SJCRH30 (cell line): ENCODE measurements at places on chromosomes 16 and 17. TPM values are rescaled to one million over a fixed set of nuclear protein-coding genes. Genes with fewer than 3 reads are reported as not detected.

DNA sequence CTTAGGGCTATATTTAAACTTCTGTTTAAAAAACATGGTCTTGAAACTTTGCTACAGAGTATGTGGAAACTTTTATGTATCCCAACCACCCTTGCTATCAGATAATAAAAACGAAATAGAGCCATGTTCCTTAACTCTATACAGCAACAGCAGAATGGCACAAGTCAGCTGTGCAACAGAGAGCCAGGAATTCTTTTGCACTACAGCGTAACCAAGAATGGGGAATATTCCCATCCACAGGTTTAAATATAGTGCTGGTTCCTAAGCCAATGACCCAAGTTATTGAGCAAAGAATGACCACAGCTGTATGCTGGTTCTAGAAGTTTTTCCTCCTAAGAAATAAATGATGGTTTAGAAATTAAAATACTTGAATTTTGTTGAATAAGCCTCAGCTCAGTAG is 33.1 kb downstream of the SETD6 start:
- no peak overlapping the region for H3K4me3 ChIP-seq
- no peaks in the 10 kb centered on the region for H3K4me1 ChIP-seq
- H3K36me3 ChIP-seq: peaks cover 95% of the 10 kb centered on the region
- DNase-seq: no peak
- H3K27me3 ChIP-seq: no peaks in the 10 kb centered on the region

- H3K27ac ChIP-seq: no peak overlapping the region
- H3K27me3 ChIP-seq: no peaks in the 10 kb centered on the region
- no peaks in the 10 kb centered on the region for H3K36me3 ChIP-seq
Measured at GRCh38 chr17:9432934-9433421, 142.6 kb downstream of the STX8 start.

GRCh38 chr16:27320261-27321012 is 6.7 kb downstream of the IL4R start:
- DNase-seq: no peak
- H3K27me3 ChIP-seq: no peaks in the 10 kb centered on the region

DNA sequence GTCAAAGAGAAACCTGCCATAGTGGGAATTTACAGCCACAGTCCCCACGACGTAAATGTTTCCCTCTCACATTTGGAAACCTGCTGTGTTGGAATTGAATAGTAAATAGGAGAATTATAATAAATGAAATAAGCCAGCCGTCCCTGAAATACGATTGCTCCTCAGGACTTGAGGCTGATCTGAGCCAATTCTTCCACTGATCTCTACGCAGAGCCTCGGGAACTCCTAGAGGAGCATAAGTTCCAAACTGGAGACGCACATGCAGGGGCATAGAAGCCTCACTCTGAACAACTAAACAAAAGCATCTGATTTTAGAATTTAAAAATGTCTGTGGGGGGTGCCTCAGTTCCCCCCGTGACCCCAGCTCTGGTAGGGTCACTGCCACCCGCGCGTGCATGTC is 10.2 kb upstream of the TEX19 start:
- no peaks in the 10 kb centered on the region for H3K36me3 ChIP-seq
- H3K4me1 ChIP-seq: peaks cover 6% of the 10 kb centered on the region; the same call in 1 of the 2 replicates
- no peak overlapping the region for H3K27ac ChIP-seq
- 0 out of 2 replicates have a peak, but pooled peaks cover 5% of the 10 kb centered on the region for H3K27me3 ChIP-seq
- DNase-seq: no peak

WNK4 gene
- 0.18 and 0.32 TPM in 2 replicates for total RNA-seq

CMTM1 gene
- total RNA-seq: 6.6 and 8.2 TPM in 2 replicates

KRT24 gene
- total RNA-seq: not detected in 2 replicates
